ENCODE measurements at places on chromosomes 5 and 9. TPM values are rescaled to one million over a fixed set of nuclear protein-coding genes. Genes with fewer than 3 reads are reported as not detected.

- no peak for DNase-seq
Measured at GRCh38 chr9:110622368-110622767, 42.8 kb upstream of the SVEP1 start.

The OBP2B gene
- not detected for total RNA-seq

The SPATA31C2 gene
- not detected for total RNA-seq

DNA sequence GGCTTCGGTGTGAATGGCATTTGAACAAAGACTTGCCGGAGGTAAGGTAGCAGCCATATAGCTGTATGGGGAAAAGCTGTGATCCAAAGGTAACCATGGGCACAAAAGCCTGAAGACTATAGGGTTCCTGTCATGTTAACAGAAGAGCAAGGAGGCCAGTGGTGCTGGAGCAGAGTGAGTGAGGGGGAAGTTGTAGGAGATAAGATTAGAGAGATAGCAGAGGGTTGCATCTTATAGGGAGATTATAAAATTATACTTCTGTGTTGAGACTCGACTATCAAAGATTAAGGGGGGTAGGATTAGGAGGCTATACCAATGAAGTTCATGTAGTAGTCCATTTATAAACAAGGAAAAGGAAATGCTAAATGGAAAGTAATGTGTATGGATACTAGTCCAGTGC, 3.3 kb downstream of the NCBP1 start:
- no peak for DNase-seq

DNA sequence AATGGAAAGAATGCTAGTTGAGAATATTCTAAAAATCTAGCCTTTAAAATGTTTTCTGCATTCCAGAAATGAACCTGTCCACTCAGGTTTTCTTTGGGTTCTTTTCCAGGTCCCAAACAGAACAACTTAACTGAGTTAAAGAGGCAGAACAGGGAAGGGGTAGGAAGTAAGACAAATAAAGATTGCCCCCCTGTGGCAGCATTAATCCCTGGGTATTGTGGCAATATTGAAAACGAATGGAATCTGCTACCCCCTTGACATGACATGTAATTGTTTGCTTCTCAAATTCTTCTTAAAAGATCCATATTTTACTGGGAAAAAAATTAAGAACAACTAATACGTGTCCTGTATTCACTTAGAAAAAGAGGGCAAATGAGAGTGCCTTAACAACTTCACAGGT, 9.3 kb upstream of the RBM22 start:
- DNase-seq = no peak

The HMMR gene
- 7.4 TPM for total RNA-seq

The CDH12 gene
- total RNA-seq = 23.5 TPM

DNA sequence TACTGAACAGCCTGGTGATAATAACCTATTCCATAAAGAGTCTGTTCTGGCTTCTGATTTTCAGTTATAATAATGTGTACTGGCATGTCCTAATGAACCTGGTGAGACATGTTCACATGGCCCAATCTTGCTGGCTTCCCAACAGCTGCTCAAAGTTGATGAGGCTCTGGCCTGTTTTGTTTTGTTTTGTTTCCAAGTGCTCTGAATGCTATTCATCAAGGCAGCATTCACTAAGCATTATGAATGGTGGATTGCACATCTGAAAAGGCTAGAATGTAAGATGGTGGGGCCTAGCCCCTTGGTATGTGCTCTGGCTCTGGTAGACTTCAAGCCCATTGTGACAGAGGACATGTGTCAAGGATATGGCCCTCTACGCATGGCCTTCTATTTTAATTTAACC, 388.5 kb downstream of the PSAT1 start:
- no peak for DNase-seq

The TAS2R1 gene
- not detected for total RNA-seq

- no peak for DNase-seq
Measured at GRCh38 chr5:132020568-132021339, 9.3 kb upstream of the ACSL6 start.

DNA sequence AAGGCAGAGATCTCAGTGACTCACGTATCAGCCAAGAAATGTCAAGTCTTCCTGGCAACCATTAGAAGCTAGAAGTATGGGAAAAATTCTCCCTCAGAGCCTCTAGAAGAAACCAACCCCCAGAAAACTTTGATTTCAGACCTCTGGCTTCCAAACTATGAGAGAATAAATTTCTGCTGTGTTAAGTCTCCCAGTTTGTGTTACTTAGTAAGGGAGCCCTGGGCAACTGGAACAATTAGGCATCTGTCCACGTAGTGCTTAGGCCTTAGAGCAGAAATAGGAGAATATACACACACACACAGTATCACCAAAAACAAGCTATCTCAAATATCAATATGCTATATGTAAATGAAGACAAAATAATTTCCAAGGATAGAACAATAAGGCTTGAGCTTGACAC, 894.8 kb upstream of the CDH10 start:
- DNase-seq = no peak

The SPATA31E1 gene
- 0.71 TPM for total RNA-seq

DNA sequence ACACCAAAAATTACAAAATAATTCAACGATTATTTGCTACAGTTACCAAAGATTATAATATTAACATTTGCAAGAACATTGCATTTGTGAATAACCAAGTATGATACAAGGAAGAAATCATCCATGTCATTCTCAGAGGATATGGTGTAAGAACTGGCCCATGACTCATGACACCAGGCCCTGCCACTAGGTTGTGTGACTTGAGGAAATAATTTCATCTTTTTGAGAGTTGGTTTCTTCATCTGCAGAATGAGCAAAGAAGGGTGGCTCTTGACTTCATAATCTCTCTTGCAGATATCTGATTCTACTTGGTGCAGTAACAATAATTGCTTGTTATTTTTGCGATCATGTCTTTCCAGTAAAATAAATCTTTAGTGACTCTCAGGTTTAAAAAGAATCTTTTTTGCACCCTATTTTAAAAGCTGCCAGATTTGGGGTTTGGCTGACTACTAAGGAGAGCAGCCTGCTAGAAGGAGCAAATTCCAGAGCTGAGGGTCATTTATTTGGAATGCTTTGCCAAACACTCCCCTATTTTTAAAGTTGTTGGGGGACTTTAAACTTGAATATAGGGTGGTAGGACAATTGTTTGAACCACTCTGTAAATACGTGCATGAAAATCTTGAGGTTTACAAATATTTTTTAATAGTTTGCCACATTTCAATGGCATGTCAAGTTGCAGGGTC, 23.5 kb downstream of the ITGA1 start:
- no peak for DNase-seq

GRCh38 chr5:39080597-39081204, 6.5 kb upstream of the RICTOR start:
- peak; percentile 34 for DNase-seq

- DNase-seq = no peak
Measured at GRCh38 chr9:133074111-133074651, 12.4 kb downstream of the CEL start.

The WDR55 gene
- 31.5 TPM for total RNA-seq

The FSD1L gene
- 32.5 TPM for total RNA-seq

GRCh38 chr5:72540759-72541438, 33.7 kb upstream of the ZNF366 start:
- no peak for DNase-seq

- peak; percentile 41 for DNase-seq
Measured at GRCh38 chr9:109329638-109330258, 8.9 kb upstream of the EPB41L4B start.

The CNTNAP3B gene
- 10.1 TPM for total RNA-seq

GRCh38 chr9:91246846-91247245, 114.9 kb downstream of the AUH start:
- no peak for DNase-seq

The FBP2 gene
- total RNA-seq = not detected

DNA sequence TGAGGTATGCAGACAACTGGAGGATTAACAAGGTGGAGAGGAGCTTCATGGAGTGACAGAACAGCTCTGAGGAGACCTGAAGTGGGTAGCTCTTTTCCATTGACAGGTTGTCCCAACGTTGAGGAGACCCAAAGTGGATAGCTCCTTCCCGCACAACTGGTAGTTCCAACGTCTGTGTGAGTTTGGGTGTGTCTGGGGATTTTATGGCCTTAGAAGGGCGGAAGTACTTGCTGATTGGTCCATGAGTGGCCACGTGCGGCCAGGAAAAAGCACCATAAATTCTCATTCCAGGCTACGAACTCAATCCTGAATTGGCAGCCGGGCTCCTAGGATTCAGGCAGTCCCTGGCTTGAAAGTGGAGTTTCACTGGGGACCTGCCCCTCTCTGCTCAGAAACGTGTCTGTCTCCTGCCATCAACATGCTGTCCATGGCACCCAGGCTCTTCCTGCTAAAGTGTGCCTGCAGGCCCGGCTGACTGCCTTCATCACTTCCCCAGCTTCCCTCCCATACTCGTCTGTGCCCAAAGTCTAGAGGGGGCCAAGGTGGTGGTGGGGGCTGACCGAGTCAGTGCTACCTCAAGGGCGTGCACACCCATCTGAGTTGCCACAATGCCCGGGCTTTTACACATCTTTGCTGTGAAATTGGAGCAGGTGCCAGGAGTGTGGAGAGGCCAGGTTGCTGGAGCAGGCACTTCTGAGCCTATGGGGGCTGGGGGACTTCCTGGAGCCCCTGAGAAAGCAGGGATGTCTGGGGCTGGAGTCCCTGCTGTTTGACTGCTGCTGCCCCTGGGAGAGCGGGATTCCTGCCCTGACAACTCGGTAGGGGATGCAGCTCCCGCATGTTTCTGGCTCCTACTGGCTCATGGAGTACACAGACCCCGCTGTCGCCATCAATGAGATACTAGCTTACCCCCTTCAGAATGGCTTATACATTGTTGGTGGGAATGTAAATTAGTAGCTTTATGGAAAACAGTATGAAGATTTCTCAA, 2034.6 kb upstream of the ACO1 start:
- DNase-seq = no peak

The KIAA1191 gene
- total RNA-seq = 203 TPM

The DPM2 gene
- 35.3 TPM for total RNA-seq

The SV2C gene
- total RNA-seq = 17.8 TPM

DNA sequence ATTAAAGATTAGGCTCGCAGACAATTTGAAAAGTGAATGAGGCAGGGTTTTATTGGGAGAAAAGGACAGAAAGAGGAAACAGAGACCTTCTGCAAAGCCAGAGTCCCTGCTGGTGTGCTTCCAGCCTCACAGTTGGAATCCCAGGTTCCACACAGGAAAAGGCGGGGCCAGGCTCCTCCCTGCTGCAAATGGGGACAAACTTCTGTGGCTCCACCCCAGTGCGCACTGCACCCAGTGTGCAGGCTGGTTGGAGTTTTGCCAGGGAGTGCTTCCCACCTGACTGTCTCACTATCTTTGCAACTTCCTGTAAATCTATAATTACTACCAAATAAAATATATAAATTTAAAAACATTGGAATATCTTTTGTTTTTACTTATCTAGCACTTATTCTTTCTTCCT, 386.0 kb upstream of the GRIN3A start:
- no peak for DNase-seq

The TYRP1 gene
- total RNA-seq = not detected

The LCN1 gene
- total RNA-seq = not detected

- no peak for DNase-seq
Measured at GRCh38 chr9:2047916-2048315, 32.8 kb downstream of the SMARCA2 start.

DNA sequence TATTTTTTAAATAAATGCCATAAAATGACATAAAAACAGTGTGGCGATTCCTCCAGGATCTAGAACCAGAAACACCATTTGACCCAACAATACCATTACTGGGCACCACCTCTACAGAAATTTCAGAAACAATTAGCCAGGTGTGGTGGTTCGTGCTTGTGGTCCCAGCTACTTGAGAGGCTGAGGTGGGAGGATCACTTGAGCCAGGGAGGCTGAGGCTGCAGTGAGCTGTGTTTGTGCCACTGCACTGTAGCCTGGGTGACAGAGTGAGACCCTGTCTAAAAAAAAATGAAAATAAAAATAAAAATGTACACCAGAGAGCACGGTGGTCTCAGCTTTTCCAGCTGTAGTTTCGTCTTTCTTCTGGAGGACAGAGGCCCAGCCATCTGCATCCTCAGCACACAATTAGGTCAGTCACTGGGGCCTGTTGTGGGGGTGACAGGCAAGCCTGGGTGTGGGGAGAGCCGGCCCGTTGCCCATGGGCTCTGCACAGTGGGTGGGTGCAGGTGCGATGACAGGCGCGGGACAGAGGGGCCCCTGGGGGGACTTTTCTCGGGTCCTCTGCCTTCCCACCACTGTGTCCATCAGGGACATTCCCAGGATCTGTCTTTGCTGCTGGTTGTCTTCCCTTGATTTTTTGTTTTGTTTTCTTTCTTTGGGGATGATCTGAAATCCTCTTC, 9.8 kb downstream of the COL5A1 start:
- peak; percentile 3 for DNase-seq

The IL9 gene
- total RNA-seq = not detected

DNA sequence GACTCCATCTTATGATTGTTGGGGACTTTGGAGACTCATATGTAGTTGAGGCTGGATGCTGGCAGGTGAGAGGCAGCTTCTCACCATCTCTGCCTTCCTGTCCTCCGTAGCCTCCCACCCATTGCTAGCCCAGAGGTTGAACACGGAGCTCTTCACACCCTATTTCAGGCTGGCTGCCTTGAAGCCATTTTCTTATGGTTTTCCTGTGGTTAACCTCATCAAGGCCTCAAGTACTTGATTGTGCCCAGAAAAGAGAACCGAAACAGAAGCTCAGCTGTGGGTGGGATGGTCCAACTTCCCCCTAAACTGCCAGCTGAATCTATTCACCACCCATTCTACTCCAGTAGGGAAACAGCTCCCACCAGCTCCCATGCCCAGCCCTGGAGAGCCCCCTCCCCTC, 102.9 kb downstream of the LIFR start:
- DNase-seq = no peak

GRCh38 chr5:56588636-56589480, 226.5 kb upstream of the MAP3K1 start:
- no peak for DNase-seq
